ENCODE measurements at places on chromosomes 6 and 20. TPM values are rescaled to one million over a fixed set of nuclear protein-coding genes. Genes with fewer than 3 reads are reported as not detected.

The FAM209B gene
- 0.84 TPM for polyA plus RNA-seq

The DYNLT2 gene
- polyA plus RNA-seq: 1.2 TPM

The PAX1 gene
- polyA plus RNA-seq: not detected

The CST4 gene
- not detected for polyA plus RNA-seq

The LAMA2 gene
- polyA plus RNA-seq: 28.7 TPM

The HSD17B8 gene
- 16.9 TPM for polyA plus RNA-seq

The TRIM10 gene
- not detected for polyA plus RNA-seq

The SNX21 gene
- 23.5 TPM for polyA plus RNA-seq

The SLC23A2 gene
- 5.2 TPM for polyA plus RNA-seq

The SLC17A2 gene
- polyA plus RNA-seq: not detected

The LPA gene
- polyA plus RNA-seq: not detected

The MEI4 gene
- 0.59 TPM for polyA plus RNA-seq

The TGM2 gene
- 447 TPM for polyA plus RNA-seq

The EXOC2 gene
- 7.9 TPM for polyA plus RNA-seq

The ZNF831 gene
- polyA plus RNA-seq: 0.05 TPM

The TRIM31 gene
- polyA plus RNA-seq: not detected

The ZBTB24 gene
- polyA plus RNA-seq: 2.2 TPM

The GMPR gene
- 123 TPM for polyA plus RNA-seq

The B3GALT4 gene
- 11.0 TPM for polyA plus RNA-seq

The WFDC12 gene
- not detected for polyA plus RNA-seq

The PTK6 gene
- polyA plus RNA-seq: 0.14 TPM

The HIVEP1 gene
- polyA plus RNA-seq: 5.1 TPM

The MCCD1 gene
- polyA plus RNA-seq: not detected

The TCF19 gene
- polyA plus RNA-seq: 2.0 TPM

The ID1 gene
- 273 TPM for polyA plus RNA-seq

The HEY2 gene
- 3.1 TPM for polyA plus RNA-seq

The C20orf202 gene
- 0.27 TPM for polyA plus RNA-seq

The HLA-DMA gene
- polyA plus RNA-seq: 20.9 TPM

The DEF6 gene
- polyA plus RNA-seq: 1.3 TPM

The EZR gene
- 178 TPM for polyA plus RNA-seq

The GABBR1 gene
- polyA plus RNA-seq: 37.5 TPM

The ID4 gene
- 57.3 TPM for polyA plus RNA-seq

The RSPO3 gene
- polyA plus RNA-seq: 1.3 TPM

The EPPIN gene
- polyA plus RNA-seq: not detected

The ECT2L gene
- 0.23 TPM for polyA plus RNA-seq

The GPX5 gene
- polyA plus RNA-seq: not detected

The GATA5 gene
- 1.5 TPM for polyA plus RNA-seq

The DLL1 gene
- polyA plus RNA-seq: 25.8 TPM

The POU3F2 gene
- 0.05 TPM for polyA plus RNA-seq

The C2 gene
- polyA plus RNA-seq: 3.0 TPM

The CYP24A1 gene
- not detected for polyA plus RNA-seq

The BMP6 gene
- polyA plus RNA-seq: 3.0 TPM

The PRSS16 gene
- polyA plus RNA-seq: 0.36 TPM

The TREML1 gene
- 0.14 TPM for polyA plus RNA-seq

Data from right cardiac atrium (tissue), 5 donors.